Left renal cortex interstitium (tissue), 4 donors: ENCODE measurements at places on chromosomes 6 and 20.

DNA sequence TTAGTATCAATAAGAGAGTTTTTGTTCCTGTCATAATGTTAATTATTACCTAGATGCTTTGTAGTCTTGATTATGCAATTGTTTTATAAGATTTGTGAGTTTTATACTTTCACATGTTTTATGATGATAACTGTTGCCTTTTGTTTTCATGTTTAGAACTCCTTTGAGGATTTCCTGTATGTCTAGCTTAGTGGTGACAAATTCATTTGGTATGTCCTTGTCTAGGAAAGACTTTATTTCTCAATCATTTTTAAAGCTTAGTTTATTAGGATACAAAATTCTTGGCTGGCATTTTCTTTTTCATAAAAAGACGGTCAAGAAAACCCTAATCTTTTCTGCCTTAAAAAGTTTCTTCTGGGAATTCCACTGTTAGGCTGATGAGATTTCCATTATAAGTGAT is 849.9 kb upstream of the EYS start:
- no peak for DNase-seq

DNA sequence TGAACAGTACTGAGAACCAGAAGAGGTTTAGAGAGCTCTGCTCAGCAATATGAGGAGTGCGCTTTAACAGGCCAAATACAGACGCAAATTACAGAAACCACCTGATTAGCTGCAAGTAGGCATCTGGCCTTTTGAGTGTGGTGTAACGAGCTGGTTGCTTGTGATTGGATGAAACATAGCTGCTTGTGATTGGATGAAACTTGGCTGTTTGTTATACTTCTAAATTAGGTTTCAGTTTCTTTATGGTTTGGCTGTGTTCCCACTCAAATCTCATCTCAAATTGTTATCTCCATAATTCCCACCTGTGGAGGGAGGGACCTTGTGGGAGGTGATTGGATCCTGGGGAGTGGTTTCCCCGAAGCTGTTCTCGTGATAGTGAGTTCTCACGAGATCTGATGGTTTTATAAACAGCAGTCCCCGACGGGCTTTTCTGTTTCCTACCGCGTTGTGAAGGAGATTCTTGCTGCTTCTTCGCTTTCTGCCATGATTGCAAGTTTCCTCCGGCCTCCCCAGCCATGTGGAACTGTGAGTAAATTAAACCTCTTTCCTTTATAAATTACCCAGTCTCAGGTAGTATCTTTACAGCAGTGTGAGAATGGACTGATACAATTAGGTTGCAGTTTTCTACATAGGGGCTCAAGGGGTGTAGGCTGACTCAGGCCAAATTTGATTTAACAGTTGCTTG is 655.9 kb upstream of the MAN1A1 start:
- no peak for DNase-seq

DNA sequence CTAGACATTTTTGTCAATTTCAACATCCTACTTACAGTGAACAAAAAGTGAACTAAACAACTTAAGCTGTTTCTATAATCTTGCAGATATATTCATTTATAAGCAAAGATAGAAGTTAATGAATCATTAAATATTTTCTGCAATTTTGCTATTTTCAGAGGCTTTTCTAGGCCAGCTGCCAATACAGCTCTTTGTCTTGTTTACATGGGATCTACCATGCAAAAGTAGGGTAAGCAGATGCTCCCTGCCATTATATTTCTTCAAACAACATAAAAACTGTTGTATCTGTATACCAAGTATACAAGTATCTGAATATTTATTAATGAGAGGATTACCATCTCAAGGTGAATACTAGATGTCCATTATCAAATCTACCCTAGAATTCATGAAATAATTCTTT is 15.4 kb downstream of the PNISR start:
- no peak for DNase-seq

GRCh38 chr6:48567016-48567415 is 456.0 kb upstream of the PTCHD4 start:
- no peak for DNase-seq
